CD4-positive, alpha-beta memory T cell (primary cell): ENCODE measurements at places on chromosomes 6 and 20. TPM values are rescaled to one million over a fixed set of nuclear protein-coding genes. Genes with fewer than 3 reads are reported as not detected.
A peak's percentile ranks its signal among the peaks of the same experiment; 100 is the strongest.

The UBD gene
- not detected for total RNA-seq

The TSBP1 gene
- total RNA-seq = not detected

The DEFB132 gene
- total RNA-seq = not detected

DNA sequence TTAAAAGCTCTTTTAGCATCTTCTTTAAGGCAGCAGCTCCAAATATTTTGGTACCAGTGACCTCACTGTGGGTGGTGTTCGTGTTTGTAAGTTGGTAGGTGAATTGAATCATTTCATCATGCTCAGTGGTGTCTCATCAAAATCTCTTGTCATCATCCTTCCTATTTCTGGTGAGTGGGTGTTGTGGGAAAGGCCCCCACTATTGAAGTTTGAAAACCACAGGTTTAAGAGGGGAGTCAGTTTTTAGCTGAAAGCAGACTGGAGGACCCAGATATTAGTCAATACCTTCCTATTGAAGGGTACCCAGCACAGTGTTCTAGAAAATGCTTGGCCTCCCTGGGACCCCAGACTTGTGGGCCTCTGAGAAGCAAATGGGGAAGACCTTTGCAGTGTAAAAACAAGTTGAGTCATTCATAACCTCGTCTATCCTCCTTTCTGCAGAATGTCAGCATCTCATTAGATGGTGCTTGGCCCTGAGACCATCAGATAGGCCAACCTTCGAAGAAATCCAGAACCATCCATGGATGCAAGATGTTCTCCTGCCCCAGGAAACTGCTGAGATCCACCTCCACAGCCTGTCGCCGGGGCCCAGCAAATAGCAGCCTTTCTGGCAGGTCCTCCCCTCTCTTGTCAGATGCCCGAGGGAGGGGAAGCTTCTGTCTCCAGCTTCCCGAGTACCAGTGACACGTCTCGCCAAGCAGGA is 3.7 kb downstream of the PIM1 start:
- peak; percentile 6 for DNase-seq

DNA sequence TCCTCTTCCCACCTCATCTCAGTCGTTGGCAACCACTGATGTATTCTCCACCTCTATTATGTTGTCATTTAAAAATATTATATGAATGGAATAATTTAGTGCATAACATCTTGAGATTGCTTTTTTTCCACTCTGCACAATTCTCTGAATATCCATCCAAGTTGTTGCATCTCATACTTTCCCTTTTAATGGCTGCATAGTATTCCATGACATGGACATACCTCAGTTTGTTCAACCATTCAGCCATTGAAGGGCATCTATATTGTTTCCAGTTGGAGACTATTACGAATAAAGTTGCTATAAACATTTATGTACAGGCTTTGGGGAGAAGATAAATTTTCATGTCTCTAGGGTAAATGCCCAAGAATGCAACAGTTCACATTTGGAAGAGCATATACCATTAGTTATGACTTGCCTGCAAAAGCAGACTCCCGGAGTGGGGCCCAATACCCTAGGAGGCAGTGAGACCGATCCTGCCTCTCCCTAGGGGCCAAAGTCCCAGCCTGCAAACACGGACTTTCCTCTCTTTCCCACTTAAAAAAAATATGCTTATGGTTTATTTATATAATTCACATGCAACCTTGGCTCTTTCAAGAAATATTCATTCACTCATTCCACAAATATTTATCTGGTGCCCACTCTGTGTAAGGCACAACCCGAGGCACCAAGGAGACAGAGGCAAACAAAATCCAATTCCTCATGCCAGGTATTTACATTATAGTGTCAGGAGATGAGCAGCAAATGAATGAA is 227.0 kb upstream of the PMEPA1 start:
- DNase-seq = no peak
